ENCODE measurements at places on chromosomes 5 and 9. TPM values are rescaled to one million over a fixed set of nuclear protein-coding genes. Genes with fewer than 3 reads are reported as not detected.

Gene SPTAN1
- total RNA-seq: 75.7 TPM

- DNase-seq: no peak
Measured at GRCh38 chr5:53080271-53080670, 29.3 kb downstream of the MOCS2 start.

- DNase-seq: no peak
Measured at GRCh38 chr5:68049053-68049713, 166.4 kb upstream of the PIK3R1 start.

Gene P4HA2
- total RNA-seq: 13.8 TPM

- DNase-seq: no peak
Measured at GRCh38 chr5:123455095-123455494, 31.9 kb upstream of the CEP120 start.

DNA sequence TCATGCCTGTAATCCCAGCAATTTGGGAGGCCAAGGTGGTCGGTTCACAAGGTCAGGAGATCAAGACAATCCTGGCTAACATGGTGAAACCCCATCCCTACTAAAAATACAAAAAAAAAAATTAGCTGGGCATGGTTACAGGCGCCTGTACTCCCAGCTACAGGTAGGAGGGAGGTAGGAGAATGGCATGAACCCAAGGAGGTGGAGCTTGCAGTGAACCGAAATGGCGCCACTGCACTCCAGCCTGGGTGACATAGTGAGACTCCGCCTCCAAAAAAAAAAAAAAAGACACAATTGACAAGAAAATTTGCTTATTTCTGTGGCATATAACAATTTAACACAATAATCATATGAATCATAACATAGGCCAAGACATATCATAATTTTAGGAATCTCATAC is 35.3 kb upstream of the ZNF131 start:
- DNase-seq: no peak

DNA sequence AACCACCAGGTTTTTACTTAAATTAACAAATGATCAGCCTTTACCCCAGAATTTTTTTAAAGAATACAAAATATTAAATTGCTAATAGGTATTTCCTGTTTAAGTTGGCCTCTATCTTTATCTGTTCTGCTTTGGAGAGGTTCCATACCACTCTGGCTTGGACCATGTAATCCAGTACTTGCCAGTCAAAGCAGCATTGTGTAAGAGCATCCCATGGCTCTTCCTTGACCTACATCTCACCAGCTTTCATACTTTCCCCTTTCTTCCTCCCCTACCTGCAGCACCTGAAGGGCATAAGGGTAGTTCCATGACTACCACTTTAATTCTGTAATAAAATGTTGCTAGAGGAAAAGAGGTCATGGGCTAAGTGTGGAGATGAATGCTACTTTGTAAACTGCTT is 140.8 kb upstream of the MTAP start:
- no peak for DNase-seq

- no peak for DNase-seq
Measured at GRCh38 chr5:155750571-155750970, 576.4 kb upstream of the SGCD start.

- no peak for DNase-seq
Measured at GRCh38 chr9:34372467-34373011, 4.2 kb downstream of the MYORG start.

- no peak for DNase-seq
Measured at GRCh38 chr9:96317335-96317980, 15.5 kb upstream of the HSD17B3 start.

GRCh38 chr9:96242811-96243210 is 59.2 kb downstream of the HSD17B3 start:
- no peak for DNase-seq

DNA sequence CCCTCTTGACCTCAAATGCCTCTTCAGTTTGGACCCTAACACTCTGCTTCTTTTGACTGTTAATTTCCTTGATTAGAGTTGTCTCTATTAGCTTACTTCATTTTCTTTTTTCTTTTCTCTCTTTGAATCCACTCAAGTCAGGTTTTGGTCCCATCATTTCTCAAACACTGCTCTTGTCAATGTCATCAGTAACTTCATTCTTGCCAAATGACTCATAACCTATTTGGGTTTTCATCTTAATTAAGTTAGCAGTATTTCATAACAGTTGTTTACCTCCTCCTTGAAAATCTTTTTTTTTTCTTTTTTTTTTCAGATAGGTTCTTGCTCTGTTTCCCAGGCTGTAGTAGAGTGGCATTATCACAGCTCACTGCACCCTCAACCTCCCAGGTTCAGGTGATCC is 119.6 kb downstream of the PARP8 start:
- DNase-seq: no peak

DNA sequence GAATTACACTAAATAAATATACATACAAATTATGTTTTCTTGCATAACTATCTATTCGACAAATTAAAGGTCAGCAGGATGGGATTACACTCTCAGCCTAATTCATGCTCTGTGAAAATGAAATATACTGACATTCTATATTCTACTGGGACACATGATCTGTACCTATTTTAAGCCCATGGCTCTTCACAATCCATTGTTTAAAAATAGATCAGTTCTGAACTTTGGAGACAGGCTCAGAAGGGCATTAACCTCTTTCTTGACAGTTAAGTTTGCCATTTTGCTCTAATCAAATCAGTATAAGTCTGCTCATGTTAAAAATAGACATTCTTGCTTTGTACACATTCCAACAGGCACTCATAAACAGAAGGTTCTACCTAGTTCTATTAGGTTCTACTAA is 361.2 kb downstream of the HCN1 start:
- DNase-seq: no peak

- DNase-seq: peak; percentile 92
Measured at GRCh38 chr9:32426278-32426939, 42.0 kb downstream of the ACO1 start.

- DNase-seq: no peak
Measured at GRCh38 chr5:82364497-82364896, 86.3 kb upstream of the RPS23 start.

DNA sequence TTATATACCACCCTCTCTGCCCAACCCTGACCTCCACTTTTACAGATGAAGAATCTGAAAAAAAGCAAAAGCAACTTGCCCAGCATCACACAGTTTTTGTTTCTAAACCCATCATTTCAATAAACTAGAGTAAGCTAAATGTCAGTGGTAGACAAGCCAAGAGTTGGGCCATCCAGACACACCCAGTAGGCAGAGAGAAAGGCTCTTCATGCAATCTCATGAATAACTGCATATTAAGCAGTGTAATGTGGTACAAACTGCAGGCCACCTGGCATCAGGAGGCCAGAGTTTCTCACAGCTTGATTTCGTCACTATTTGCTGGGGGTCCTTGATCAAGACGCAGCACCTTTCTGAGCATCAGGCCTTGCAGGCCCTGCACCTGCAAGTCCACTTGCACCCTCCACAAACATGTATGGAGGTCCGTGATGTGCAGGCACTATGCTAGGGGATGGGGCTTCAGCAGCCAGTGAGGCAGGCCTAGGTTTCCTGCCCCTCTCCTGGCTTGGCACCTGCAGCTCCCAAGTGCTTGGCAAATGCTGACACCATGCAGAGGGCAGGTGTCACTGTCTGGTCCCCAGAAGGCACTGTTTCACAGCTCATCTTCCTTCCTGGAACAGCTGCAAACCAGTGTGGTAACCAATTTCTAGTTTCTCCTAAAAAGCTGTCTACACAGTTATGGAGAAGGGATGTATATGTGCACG is 29.8 kb downstream of the ADAM19 start:
- no peak for DNase-seq

- DNase-seq: no peak
Measured at GRCh38 chr9:20921362-20921761, 110.1 kb downstream of the HACD4 start.

DNA sequence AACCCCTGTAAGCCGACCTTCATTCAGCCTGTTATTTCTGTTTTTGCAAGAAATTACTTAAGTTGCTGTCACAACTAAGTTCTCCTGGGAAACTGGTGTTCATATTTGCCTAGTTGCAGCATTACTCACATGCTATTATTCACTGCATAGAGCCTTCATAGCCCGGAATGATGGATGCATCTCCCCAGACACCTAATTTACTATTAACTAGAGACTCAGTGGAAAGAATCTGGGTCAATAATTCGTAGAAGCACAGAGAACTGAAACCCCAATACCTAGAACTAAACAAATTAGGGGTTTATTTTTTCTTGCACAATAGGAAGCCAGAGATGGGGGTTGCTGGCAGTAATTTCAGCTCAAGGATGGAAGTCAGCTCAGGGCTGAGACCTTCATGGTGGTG is 45.7 kb upstream of the FAM170A start:
- DNase-seq: no peak

DNA sequence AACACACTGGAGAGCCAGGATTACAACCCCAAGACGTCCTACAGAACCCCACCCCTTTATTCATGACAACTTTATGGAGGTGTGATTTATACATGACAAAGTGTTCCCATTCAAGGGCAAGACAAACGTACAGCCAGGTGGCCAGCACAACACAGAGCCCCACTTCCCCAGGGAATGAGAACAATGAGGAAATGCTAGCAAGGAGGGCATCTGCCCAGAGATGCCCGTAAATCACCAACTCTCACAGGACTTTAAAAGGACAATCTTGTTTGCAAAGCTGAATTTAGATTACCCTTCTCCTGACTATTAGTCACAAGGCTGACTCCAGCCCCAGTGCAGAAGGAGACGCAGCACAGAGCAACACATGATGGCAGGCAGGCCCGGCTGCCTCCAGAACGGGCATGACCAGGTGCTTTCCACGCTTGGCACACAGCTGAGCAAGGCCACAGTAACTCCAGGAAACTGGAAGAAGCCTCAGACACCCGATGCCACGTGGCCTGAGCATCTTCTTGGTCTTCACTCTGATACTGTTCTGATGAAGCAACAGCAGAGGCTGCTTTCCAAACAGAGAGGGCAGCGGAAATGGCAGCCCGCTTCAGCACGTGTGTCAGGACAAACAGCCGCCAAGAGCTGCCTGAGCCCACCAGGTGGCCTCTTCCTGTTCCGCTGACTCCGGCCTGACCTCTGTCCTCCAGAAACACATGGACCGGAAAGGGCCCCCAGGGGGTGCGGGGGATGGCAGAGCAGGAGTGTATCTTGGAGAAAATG is 51.4 kb downstream of the ROR2 start:
- DNase-seq: no peak

- DNase-seq: no peak
Measured at GRCh38 chr9:107992271-107992670, 502.7 kb upstream of the KLF4 start.

- no peak for DNase-seq
Measured at GRCh38 chr5:169435506-169436229, 134.7 kb upstream of the SLIT3 start.

GRCh38 chr9:71783120-71783523 is 14.8 kb upstream of the CEMIP2 start:
- no peak for DNase-seq

GRCh38 chr5:66945389-66946349 is 250.9 kb downstream of the CD180 start:
- DNase-seq: no peak

DNA sequence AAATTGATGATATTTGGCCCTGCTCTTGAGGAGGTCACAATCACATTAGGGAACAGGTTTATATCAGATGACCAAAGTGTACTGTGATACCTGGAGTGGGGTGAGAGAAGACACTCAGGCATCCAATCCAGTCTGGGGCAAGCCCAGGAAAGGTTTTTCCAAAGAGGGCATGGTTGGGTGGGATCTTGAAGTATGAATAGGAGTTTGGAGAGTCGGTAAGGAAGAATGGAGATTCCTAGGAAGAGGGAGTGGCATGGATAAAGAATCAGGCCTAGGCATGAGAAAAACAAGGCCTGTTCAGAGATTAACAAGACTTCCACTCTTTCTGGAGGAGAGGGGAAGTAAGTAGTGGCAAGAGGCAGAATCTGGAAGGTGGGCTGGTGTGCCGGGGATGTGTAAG is 91.1 kb downstream of the MVB12B start:
- DNase-seq: no peak

Gene PHF24
- total RNA-seq: not detected

- DNase-seq: no peak
Measured at GRCh38 chr9:76067696-76068095, 177.2 kb downstream of the PCSK5 start.

Gene PDLIM7
- total RNA-seq: 5.3 TPM

GRCh38 chr5:7794823-7795222 is 56.1 kb downstream of the CFAP90 start:
- no peak for DNase-seq

DNA sequence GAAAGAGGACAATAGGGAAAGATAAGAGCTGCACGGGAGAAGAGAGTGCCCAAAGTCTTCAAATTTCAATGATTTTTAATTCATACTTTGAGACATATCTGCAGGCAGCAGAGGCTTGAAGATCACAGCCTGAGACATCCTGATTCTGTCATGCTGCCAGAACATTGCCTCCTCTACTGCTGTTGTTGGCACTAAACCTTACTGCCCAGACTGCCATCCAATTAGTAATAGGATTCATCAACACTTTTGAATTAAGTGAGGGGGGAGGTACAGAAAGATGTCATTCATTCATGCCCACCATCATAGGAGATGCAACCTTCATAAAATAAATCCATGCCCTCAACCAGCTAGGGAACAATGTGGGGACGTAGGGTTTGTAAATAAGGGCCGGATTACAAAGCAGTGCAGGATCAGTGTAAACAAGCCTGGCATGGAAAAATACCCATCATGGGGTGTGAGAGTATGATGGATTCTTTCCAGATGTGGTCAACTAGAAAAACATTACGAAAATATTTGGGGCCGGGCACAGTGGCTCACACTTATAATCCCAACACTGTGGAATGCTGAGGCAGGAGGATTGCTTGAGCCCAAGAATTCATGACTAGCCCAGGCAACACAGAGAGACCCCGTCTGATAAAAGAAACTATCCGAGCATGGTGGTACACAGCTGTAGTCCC is 122.1 kb upstream of the DAPK1 start:
- DNase-seq: no peak

DNA sequence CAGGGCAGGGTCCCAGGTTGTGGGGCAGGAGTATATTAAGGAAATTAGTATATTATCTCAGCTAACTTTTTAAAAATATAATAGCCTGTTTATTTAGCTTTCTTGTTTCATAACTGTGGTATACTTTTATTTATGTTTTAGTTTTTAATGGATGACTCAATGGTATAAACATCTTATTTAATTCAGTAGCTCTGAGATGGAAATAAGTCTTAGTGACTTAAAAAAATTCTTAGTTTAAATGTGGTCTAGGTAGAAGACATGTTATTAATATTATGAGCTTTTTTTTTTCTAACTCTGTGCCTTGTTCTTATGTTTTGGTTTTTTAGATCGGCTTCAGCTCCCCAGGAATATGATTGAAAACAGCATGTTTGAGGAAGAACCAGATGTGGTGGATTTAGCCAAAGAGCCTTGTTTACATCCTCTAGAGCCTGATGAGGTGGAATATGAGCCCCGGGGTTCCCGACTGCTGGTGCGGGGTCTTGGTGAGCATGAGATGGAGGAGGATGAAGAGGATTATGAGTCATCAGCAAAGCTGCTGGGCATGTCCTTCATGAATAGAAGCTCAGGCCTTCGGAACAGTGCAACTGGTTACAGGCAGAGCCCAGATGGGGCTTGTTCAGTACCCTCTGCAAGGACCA is 43.1 kb downstream of the LNPEP start:
- DNase-seq: no peak

Gene KIAA1191
- 51.9 TPM for total RNA-seq
